Activated CD4-positive, alpha-beta T cell treated with anti-CD3 and anti-CD28 coated beads, Interleukin-10, Interleukin-2, amounts not matched to agents 100 ng/mL and 50 ng/mL, durations not matched to agents 16 hours and 8 hours (primary cell): ENCODE measurements at places on chromosomes 3 and 15.

DNA sequence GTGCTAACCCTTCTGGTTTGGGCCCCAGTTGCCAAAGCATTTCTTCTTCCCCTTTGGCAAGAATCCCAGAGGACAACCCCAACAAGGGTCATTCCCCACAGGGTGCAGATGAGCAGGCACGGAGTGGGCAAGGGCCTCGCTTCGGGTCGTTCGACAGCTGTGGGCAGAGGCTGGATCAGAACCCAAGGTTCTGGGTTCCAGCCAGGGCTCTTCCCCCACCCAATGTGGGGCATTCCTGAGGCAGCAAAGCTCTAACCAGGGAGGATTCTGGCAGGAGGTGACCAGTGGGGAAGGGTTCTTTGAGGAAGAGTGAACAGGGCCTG lies 48.3 kb downstream of the CYP11A1 start:
- no peak for DNase-seq

DNA sequence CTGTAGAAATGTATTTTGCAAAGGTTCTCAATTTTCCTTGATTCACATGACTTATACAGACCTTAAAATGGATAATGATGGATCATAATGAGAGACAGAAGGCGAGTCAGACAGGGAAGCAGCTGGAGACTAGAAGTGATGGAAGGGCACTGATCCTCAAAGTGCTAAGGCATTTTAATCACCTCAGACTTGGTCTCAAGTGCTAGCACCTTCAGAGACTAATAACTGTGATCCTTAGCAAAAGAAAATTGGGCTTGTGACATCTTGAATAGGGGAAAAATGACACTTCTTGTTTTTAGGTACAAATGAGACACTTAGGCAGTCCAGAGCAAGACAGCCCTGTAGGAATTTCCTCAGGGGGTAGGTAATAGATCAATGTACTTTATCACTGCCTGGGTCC lies 1011.7 kb downstream of the SQOR start:
- DNase-seq, result no peak

DNA sequence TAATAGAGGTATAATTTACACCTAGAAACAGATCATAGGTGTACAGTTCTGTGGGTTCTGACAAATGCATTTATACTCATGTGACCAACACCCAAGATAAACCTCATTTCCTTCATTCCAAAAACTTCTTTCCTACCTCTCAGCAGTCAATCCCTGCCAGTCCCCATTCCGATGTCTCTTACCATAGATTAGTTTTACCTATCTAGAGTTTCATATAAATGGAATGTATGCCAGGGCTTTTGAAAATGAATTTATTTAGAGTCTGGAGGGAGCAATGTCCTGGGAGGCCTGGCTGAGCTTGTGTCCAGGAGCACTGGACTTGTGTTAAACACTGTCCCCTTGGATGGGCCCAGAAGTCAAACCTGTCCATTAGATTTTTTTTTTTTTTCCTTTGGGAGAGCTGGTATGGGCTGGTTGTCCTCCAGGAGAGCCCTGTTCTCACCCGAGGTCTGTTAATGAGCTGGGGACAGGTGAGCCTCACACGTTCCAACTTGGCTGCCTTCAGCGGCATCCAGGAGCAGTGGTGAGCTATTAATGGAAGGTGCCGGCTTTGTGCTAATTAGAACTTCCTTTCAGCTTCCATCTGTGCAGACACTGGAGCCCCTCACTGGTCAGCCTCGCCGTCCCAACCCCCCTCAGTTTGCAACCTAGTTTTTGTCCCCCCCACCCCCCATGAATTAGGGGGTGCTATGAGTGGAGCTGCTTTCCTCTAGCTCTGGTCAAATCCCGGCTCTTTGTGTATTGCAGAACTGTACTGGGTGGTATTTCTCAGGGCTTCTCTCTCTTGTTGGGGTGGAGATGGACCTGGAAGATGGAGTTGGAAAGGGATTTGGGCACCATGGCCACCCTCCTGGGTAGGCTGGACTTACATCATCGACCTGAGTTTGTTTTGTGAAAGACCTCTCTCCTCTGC lies 40.7 kb upstream of the POLG start:
- DNase-seq, result no peak

DNA sequence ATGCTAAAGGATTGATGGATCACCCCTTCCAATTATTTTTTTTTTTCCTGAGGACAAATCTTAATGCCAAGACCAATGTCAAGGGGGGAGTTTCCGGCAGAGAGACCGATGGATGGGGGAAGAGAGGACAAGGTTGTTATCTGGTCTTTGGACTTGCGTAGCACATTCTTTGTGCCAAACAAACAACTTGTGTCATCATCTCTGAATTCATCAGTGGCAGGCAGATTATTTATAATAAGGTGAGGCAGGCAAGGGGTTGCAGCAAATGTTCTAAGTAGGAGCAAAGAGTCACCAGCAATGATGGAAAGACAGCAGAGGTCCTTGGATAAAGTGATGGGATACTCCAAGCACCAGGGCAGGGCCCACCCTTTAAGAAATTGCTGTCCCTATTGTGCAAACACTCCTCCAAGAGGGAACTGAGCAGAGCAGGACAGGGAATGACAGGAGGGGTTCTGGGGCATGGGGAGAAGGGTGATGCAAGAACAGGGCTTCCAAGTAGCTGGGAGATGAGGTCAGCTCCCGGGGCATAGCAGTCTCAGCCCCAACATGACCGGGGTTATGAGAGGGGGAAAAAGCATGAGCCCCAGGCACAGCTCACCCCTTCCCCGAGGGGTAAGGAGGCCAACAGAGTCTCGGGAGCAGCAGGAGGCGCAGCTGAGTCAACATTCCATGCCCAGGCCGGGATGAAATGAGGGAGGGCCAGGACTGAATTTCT lies 57.4 kb downstream of the ANXA2 start:
- DNase-seq, result no peak

DNA sequence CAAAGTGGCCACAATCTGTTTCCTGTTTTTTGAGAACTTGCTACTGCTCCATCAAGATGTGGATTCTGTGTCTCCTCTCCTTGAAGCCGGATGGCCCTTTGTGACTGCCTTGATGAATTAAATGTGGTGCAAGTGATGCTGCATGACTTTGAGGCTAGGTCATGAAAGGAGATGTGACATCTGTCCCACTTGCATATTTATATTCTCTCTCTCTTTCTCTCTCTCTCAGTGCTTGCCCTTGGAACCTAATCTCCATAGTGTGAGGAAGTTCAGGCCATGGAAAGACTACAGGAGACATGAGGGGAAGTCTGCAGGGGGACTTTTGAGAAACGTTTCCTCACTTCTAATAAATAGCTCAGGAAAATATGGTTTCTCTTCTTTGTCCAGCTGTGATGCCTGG lies 50.0 kb upstream of the ADPGK start:
- no peak for DNase-seq

- DNase-seq, result no peak
Measured at GRCh38 chr15:43329217-43329959, 985 bp downstream of the LCMT2 start.
